ENCODE measurements at places on chromosomes 12 and 14.

- DNase-seq, result no peak
Measured at GRCh38 chr12:105337391-105337790, 6.9 kb downstream of the C12orf75 start.

DNA sequence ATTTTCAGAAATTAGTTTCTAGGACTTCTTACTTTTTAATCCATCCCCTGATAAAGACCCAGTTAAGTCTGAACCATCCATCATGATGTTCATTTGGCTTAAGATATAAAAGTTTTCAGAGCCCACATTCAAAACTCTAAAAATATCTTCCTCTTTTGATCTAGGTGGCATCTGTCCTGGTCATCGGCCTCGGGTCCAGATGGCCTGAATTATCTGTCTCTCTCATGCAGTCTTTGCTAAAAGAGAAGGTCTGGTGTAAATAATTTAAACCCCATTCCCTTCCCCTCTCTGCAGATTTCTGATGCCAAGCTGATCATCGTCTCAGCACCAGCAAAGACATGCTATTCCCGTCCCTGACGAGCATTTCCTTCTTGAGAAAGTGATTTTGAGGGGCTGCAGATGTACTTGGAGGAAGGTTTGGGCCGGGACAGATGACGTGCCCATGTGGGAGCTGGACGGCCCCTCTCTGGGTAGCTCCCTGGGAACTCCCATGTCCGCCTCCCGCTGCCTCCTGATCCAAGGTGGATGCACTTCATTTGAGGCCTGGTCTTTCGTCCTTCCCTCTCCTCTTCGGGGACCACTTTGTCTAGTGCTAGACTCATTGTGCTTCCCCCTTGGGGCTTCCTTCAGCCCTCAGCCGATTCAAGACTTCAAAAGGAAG lies 173.0 kb upstream of the PRMT8 start:
- no peak for DNase-seq

GRCh38 chr12:133106253-133106652 lies 23.8 kb downstream of the ZNF891 start:
- DNase-seq, result no peak

GRCh38 chr12:48773686-48774085 lies 15.2 kb downstream of the ADCY6 start:
- DNase-seq, result no peak

- peak; percentile 89 for DNase-seq
Measured at GRCh38 chr14:35385042-35385839, 19.3 kb downstream of the NFKBIA start.

GRCh38 chr12:85843606-85844310 lies 7.5 kb upstream of the RASSF9 start:
- DNase-seq, result peak; percentile 28

- no peak for DNase-seq
Measured at GRCh38 chr12:51505360-51506105, 80.9 kb downstream of the SLC4A8 start.

DNA sequence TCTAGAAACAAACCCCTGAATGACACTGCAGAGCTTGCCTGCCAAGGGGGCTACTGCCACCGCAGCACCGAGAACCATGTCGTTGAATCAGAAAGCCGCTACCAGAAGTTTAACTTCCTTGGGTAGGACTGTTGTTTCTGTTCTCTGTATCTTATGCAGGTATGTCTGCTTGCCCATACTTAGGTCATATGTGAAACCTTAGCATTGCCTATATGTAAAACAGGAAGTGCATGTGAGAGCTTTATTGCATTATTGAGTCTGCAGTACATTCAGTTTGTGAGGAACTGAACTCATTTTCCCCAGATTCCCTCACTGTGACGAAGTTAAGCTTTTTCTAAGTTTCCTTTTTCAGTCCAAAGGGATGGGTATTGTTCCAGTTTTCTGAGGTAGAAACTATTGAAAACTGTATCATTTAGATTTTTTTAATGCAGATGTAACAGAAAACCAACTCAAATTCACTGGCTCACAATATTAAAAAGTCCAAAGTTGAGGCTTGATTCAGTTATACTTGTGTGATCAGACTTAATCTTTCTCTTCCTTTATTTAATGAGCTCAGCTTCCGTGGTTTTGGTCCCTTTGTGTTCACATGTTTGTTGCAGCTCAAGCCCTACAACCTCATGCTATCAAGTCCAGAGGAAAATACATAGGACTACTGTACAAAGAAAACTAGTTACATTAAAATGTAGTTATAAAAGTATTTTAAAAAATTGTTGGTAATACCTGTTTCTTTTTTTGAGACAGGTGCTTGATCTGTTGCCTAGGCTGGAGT lies 6.9 kb downstream of the FBXO34 start:
- peak; percentile 31 for DNase-seq

GRCh38 chr12:79422060-79422812 lies 268.5 kb downstream of the PAWR start:
- DNase-seq, result no peak

DNA sequence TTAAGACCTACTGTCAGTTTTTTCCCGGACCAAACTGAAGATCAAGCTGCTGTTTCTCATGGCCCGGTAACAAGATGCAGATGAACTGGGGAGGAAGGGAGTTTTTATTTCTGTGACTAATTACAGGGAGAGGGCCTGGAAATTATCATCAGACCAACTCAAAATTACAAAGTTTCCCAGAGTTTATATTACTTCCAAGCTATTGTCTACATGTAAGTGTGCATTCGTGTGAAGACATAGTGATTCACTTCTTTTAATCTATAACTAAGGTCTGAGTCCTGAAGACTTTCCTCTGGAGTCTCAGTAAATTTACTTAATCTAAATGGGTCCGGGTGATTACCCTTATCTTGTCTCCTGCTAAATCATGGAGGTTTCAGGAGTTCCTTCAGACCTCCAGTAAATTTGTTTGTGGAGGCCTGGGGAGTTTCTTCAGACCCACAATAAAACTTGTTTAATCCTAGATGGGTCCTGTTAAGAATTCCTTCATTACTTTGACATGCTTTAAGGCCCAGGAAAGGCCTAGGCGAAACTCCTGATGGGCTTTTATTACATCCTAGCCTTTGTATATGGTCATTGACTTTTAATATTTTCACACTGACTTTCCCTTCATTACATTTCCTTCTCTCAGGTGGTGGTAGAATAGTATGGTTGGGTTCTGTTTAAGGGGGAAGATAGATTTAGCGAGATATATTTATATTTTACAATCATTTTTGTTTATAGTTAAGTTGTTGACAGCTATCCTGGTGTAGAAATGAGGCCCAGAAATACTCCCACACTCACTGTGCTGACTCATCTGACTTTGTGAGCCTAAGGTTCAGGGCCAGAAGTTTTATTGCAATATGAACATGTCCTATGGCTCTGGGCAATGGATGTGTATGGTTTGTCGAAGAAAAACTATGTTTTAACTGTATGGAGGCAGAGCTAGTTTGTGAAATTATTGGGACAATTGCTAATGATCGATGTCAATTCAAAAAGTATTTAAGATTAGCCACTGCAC lies 627.0 kb upstream of the FBXO33 start:
- no peak for DNase-seq

GRCh38 chr14:89196545-89196944 lies 220.5 kb downstream of the FOXN3 start:
- DNase-seq, result no peak

- DNase-seq, result no peak
Measured at GRCh38 chr14:71022012-71022869, 115.0 kb downstream of the PCNX1 start.

DNA sequence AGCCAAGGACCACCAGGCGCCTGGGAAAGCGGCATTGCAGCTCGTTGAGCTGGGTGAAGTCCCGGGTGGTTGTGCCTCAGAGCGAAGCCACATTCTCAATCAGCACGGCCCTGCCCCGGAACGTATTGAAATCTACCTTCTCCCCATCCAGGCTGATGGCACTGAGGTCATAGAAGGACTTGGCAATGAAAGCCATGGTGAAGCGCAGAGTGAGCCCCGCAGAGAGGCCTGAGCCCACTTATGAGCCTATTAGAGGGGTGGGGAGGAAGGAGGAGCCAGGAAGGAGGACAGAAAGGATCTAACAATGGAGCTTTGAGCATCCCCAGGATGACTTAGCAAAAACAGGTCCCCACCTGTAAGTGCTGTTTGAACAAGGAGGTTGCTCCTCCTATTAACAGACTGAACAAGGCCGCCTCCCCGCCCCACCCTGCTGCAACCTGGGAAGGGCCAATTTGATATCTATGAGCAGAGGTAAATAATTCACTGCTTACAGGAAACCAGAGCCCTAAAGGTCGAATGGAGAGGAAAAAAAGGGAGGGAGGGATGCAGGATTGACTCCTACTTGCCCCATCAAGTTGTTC lies at the start of gene GPX2:
Gene GPX2, minus strand, starts transcription at position 215 of the 581 bp plus-strand sequence. Its CDS starts 19 bp downstream, at position 196.
- peak; percentile 84 for DNase-seq

- no peak for DNase-seq
Measured at GRCh38 chr14:105857220-105857825, 330.9 kb downstream of the TMEM121 start.

- DNase-seq, result no peak
Measured at GRCh38 chr12:9868311-9868801, 798 bp downstream of the CLEC2B start.

- DNase-seq, result peak; percentile 59
Measured at GRCh38 chr14:104116288-104116755, 22.1 kb upstream of the KIF26A start.

DNA sequence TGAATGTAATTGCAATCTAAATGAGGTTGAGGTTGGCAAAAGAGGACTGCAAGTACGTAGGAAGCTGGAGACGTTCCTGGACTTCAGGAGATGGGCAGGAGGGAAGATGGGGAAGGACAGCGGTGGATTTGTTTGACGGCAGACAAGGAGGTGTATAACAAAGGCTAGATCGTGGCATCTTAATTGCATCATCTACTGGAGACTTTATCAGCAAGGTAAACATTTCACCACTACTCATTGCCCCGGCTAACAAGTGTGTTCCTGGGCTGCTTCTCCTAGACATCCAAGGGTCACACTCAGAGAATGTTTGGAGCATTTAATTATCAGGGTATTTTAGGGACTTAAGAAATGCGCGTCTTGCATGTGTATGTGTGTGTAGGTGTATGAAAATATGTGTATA lies 128.5 kb downstream of the KCNK10 start:
- DNase-seq, result no peak

GRCh38 chr12:64187370-64187769 lies 34.7 kb downstream of the KICS2 start:
- DNase-seq, result no peak

DNA sequence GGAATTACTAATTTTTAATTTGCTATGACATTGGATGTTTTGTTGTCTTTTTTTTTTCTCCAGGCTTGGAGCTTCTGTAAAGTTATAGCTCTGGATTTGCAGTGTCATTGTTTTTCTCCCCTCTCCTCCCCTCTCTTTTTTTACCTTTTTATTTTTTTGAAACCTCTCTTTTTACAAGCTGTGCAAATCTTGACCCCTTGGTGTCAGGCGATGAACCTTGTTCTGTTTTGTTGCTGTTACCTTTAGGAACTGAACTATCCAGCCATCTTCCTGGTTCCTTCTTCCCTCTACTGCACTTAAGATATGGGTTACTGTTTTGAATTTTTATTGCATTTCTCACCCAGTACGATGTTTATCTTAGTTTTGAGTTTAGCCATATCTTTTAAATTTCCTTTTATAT lies 13.7 kb downstream of the KTN1 start:
- DNase-seq, result no peak

- no peak for DNase-seq
Measured at GRCh38 chr12:31599053-31599452, 8.1 kb upstream of the DENND5B start.

DNA sequence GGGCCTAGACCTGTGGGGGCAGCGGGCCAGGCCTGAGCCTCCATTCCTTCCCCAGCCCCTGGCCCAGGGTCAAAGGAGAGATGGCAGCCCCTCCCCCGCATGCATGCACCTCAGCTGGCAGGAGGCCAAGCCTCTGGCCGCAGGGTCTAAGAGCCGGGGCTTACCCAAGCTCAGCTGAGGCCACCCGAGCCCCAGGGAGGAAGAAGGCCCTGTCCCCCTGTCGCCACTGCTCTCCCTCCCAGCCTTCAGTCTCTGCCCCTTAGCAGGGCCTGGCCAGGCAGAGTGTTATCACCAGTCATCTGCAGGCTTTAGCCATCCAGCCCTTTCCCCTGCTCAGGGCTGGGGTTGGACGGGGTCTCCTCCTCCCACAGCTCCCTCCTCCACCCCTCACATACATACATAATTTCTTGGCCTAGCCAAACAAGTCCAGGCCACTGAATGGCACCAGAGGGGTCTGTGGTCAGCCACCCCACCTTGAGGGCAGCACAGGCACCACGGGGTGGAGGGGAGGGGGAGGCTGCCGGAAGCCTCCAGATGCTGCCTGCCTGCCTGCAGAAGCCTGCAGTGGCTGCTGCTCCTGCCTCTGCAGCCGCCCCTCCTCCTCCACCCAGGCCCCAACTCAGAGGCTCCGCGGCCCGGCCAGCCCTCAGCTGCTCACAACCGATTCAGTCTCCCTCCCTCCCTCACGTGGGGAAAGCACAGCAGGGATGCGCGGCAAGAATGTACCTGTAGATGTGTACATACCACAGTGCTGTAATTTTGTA lies 22.8 kb downstream of the RAB35 start:
- peak; percentile 67 for DNase-seq
